ENCODE measurements at places on chromosomes 4 and X. TPM values are rescaled to one million over a fixed set of nuclear protein-coding genes. Genes with fewer than 3 reads are reported as not detected.

Gene TRIM60
- total RNA-seq: not detected

Gene SSX2B
- total RNA-seq: not detected

Gene S100P
- not detected for total RNA-seq

Gene KIF4A
- total RNA-seq: 6.6 TPM

Gene SULT1E1
- 0.30 TPM for total RNA-seq

Gene UPF3B
- total RNA-seq: 1.0 TPM

GRCh38 chr4:150769845-150770244 lies 187.9 kb downstream of the MAB21L2 start:
- DNase-seq: peak; percentile 26

DNA sequence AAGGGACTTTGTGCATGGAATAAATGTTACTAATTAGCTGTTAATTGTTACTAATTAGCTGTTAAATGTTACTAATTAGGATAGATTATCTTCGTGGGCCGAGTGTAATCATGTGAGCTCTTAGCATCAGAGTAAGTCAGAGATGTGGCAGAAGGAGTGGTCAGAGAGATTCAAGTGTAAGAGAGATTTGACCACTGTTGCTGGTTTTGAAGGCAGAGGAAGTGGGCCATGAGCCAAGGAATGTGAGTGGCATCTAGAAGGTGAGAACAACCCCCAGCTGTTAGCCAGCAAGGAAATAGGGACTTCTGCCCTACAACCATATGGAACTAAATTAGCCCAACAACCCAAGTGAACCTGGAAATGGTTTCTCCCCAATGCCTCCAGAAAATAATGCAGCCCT lies 28.2 kb downstream of the ODAPH start:
- DNase-seq: peak; percentile 13

GRCh38 chrX:38857736-38858523 lies 56.7 kb downstream of the MID1IP1 start:
- no peak for DNase-seq

GRCh38 chr4:147994076-147994475 lies 262.2 kb downstream of the ARHGAP10 start:
- no peak for DNase-seq

GRCh38 chr4:24645765-24646550 lies 61.6 kb upstream of the DHX15 start:
- no peak for DNase-seq

DNA sequence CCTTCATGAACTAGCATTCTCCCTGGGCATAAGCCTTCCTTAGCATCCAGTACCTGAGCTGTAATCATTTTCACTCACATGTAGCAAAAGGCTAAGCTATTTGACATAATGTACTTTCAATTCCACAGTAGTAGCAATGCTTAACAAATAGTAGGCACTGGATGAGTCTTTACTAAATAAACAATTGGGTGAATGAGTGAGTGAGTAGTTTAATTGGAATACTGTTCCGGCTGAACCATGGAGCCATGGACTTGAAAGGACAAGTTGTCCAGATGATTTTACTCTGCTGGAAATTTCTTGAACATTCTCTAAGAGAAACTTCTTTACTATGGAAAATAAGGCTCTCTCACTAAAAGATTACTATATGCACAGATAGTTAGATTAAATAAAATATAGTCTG lies 159.3 kb downstream of the FAM47B start:
- DNase-seq: peak; percentile 72

- DNase-seq: no peak
These were observed 53.3 kb upstream of the STIM2 start for GRCh38 chr4:26807330-26807729.

GRCh38 chrX:45479835-45480422 lies 279.3 kb upstream of the DIPK2B start:
- DNase-seq: peak; percentile 97

- no peak for DNase-seq
These were observed 20.8 kb downstream of the CLCN4 start for GRCh38 chrX:10177601-10178000.

DNA sequence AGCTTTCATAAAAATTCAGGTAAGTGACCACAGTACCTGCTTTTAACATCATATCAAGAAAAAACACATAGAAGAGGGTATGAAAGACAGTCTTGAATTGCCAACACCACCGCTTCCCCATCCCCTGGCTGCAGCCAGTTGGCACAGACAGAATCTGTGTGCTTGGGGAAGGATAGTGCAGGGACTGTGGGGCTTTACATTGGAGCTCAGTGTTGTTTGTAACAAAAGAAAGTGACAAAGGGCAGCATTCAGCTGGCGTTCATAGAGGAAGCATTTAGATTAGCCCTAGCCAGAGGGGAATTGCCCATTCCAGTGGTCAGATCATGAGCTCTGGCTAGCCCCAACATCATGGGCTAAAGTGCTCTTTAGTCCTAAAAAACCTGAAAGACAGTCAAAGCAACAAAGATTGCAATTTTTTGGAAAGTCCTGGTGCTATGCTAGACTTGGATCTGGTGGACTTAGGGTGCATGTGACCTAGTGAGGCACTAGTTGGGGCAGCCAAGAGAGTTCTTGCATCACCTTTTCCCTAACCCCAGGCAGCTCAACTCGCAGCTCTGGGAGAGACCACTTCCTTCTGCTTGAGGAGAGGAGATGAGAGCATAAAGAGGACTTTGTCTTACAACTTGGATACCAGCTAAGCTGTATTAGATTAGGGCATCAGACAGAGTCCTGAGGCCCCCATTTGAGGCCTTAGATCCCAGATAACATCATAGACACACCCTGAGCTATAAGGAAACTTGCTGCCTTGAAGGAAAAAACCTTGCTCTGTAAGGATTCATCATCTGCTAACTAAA lies 1602.4 kb upstream of the ADGRL3 start:
- DNase-seq: no peak

DNA sequence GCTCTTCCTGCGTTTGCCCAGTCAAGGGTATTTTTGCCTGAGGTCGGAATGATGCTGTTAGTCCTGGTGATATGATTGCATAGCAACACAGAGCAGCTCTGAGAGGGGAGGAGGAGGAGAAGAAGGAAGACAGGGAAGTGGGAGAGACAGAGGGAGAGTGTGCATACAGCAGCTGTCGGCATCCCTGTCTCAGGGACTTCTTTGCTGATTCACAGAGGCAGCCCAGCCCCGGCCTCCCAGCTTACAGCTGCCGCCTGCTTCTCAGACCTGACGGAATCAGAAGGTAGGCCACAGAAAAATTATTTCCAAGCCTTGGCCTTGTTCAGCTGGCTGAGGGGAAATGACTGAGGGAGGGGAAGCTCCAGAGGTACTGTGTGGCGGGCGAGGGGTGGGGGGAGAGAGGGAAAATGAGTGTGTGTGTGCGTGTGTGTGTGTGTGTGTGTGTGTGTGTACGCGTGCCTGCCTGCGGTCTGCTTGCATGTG lies 319 bp downstream of the DRP2 start:
- no peak for DNase-seq

- no peak for DNase-seq
These were observed 280.1 kb upstream of the ZFP42 start for GRCh38 chr4:187715466-187715865.
